ENCODE measurements at places on chromosomes 4 and X.

GRCh38 chr4:136909626-136910025 lies 622.7 kb downstream of the PCDH18 start:
- DNase-seq: no peak

DNA sequence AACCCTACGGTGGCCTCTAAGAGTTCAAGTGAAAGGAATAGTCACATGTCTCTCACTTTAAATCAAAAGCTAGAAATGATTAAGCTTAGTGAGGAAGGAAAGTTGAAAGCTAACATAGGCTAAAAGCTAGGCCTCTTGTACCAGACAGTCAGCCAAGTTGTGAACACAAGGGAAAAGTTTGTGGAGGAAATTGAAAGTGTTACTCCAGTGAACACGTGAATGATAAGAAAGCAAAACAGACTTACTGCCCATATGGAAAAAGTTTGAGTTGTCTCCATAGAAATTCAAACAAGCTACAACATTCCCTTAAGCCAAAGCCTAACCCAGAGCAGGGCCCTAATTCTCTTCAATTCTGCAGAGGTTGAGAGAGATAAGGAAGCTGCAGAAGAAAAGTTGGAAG lies 51.5 kb upstream of the RAB9B start:
- no peak for DNase-seq

- DNase-seq: no peak
Measured at GRCh38 chrX:48939524-48940228, 17.7 kb downstream of the OTUD5 start.

DNA sequence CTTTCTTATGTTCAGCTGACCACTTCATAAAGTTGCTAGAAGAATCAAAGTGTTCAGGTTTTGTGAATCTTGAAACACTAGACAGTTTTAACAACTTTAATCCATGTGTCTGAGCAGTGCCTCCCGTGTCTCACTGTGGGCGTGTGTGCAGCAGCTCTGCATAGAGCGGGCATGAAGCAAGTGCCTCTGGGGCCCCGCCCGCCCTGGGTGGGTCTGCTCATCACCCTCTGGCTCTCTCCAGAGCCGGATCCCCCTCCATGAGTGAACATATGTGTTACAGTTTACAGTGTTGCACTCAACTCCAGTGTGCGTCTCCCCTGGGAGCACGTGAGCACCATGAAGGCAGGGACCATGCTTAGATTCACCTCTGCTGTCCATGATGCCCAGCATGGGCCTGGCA lies 37.6 kb upstream of the CRMP1 start:
- DNase-seq: no peak

DNA sequence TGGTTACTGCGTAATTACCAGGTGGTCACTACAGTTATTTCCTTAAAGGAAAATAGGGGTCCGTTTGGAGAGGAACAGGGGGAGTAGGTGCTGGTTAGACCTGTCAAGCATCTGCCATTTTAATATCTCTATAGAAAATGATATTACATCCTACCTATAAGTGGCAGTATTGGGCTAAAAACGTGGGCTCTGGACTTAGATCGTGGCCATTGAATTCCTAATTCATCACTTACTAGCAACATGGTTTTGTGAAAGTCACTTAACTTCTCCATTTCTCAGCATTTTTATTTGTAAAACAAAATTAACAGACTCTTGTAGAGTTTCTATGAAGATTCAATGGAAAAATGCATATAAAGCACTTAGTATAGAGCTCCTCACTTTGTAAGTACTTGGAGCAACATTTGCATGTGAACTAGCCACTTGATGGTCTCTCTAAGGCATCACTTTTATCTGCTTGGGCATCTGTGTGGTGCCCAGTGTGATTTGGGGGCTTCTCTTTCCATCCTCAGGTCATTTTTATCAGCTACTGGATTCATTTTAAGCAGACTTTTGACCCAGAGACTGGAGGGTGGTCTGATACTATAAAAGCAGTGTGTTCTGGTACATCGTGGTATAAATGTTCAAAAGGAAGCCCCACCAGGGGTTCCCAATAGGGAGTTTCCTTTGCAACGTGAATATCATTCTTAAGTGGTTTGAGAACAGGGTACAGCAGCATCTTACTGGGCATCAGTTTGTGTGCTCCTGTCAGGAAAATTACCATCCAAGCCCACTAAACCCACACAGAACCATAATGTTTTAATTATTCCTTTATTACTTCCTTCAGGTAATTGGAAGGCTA lies 42.7 kb upstream of the RASSF6 start:
- DNase-seq: peak; percentile 36

GRCh38 chr4:10640561-10641201 lies 43.9 kb downstream of the CLNK start:
- DNase-seq: no peak

DNA sequence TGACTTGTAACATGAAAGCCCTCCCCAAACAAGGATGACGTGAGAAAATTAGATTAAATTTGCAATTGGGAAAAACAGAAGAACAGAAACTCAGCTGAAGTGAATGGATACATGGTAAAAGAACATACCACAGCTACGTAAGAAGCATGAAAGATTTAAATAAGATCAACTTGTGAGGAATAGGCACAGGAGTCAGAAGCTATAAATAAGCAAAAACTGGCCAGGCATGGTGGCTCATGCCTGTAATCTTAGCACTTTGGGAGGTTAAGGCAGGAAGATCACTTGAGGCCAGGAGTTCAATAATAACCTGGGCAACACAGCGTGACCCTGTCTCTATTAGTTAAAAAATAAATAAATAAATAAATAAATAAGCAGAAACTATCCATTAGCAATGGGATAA lies 33.6 kb upstream of the ZCCHC13 start:
- no peak for DNase-seq

- DNase-seq: no peak
Measured at GRCh38 chr4:87130985-87131703, 89.3 kb downstream of the KLHL8 start.

DNA sequence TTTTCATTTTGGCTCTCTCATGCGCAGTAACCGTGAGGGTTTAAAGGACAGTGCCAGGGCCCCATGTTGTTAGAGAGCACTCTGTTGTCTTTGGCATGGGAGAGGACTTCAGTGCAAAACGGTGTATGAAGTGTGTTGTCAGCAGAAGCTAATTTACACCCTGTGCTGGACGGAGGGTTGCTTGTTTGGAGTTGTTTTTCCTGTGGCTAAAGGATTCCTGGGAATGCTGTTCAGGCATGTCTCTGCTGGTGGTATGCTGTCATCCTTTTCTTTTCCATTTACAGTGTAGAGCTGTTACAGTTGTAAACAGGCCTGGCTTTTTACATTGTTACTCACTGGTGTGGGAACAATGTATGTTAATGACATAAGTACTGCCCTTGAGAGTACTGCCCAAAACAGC lies 206.3 kb downstream of the CBR4 start:
- DNase-seq: no peak

DNA sequence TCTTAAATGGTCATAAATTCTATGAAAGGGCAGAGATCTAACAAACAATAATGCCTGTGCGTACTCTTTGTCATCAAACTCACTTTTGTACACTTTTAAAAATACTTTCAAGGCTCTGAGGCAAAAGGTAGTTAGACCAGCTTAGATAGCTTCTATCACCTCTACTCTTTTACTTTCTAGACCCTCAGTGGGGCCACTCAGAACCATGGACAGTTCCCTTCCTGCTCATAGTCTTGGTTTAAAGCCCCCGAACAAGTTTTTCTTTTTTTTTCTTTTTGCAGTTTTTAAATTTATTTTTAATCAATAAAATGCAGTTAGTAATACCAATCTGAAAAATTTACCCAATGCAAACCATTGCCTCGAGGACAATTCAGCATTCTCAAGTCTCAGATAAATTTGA lies 460.5 kb upstream of the CNKSR2 start:
- no peak for DNase-seq

DNA sequence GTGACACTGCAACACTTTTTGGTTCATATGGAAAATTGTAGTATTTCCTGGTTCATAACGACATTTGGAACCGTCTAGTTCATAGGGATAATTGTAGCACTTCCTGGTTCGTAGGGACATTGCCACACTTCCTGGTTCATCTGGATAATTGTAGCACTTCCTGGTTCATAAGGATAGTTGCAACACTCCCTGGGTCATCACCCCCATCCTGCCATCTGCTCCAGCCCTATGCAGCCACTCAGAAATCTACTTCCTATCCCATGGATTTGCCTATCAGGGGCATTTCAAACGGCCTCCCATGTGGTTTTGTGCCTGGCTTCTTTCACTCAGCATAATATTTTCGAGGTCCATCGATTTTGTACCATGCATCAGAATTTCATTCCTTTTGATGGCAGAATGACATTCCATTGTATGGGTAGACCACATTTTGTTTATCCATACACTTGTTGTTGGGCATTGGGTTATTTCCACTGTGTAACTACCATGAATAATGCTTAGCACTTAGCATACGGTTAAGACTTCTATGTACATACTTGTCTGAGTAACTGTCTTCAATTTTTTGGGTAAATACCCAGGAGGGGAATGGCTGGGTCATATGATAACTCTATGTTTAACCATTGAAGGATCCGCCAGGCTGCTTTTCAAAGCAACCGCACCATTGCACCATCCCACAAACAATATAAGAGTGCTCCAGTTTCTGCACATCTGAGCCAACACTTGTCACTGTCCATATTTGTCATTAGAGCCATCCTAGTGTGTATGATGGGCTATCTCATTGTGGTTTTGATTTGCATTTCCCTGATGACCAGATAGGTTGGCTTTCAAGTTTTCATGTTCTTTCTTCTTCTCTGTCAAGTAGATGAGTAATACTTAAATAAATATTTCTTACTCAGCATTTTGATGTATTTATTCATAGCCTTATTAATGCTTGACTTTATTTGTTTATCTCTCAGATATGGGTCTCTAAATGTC lies 58.3 kb upstream of the CD99 start:
- no peak for DNase-seq

GRCh38 chr4:80646061-80646460 lies 310.5 kb downstream of the CFAP299 start:
- DNase-seq: no peak

DNA sequence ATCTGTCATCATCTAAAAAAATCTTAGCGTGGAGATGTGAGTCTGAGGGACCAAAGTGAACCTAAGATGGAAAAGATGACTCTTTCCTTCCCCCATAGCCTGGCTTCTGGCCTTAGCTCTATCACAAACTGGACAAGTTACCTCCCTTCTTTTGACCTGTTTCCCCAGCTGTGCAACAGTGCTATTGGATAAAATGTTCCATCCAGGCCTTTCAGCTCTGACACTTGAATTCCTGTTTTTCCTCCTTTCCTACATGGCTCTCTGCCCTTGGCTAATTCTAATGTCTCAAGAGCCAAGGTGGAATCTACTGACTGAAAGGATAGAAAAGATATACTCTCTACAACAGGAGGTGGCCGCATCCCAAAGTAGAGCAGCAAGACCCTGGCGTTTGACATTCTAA lies 84.5 kb upstream of the ARHGEF9 start:
- DNase-seq: no peak

- DNase-seq: no peak
Measured at GRCh38 chr4:83250687-83251446, 33.7 kb downstream of the COQ2 start.

- DNase-seq: no peak
Measured at GRCh38 chrX:3290561-3290960, 55.9 kb downstream of the MXRA5 start.
